ENCODE measurements at places on chromosomes 3 and 15.

GRCh38 chr3:165920984-165921383, 83.8 kb upstream of the BCHE start:
- DNase-seq, result no peak

DNA sequence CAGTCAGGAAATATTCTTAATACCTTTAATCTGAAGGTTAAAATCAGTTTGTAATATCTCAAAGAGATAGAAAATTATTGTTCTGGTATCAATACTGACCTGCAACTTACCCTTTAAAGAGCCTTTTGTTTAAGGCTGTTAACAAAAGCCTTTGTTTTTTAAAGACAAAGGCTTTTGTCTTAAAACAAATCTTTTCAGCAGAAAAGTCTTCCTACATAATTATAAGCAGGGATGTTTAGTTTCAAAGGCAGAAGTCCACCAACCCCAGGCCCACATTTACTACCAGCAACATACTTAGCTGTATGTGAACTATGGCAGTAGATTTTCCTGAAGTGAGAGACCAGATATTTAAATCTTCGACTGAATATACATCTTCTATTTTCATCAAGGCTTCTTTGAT, 36.2 kb downstream of the SLC30A4 start:
- DNase-seq, result no peak

DNA sequence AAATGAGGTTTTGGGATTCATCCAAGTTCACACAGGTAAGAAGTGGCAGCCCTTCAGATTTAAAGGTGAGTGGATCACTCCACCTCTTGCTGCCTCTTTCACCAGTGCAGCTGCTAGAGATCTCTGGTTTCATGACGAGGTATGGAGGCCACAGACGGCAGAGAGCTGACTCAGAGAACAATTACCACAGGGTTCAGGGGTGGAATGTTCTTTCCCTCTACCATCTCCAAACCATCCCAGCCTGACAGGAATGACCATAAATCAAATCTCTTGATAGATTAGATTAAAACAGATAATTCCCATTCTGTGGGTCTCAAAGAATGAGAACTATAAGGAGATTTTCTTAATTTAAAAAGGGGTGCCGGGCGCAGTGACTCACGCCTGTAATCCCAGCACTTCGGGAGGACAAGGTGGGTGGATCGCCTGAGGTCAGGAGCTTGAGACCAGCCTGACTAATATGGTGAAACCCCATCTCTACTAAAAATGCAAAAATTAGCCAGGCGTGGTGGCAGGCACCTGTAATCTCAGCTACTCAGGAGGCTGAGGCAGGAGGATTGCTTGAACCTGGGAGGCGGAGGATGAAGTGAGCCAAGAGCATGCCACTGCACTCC, 174.2 kb upstream of the ATP11B start:
- DNase-seq, result no peak

- no peak for DNase-seq
These were observed 31.7 kb downstream of the PLSCR4 start for GRCh38 chr3:146218880-146219866.

DNA sequence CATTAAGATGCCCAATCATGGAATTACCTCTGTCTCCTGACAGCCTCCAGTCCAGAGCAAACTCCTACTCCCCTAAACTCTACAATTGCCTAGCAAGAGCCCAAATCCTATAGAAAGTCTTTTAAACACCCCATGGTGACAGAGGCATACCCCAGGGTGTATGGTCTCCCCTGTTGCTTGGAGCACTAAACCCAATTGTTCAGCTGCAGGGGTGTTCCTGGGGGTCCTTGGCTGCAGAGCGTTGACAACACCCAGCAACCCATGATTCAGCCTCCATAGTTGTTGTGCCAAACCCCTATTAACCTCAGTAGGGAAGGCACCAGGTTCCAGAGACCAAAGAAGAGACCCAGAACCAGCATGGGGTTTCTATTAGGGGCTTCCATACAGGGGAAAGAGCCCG, 41.8 kb upstream of the NEDD4 start:
- no peak for DNase-seq

GRCh38 chr3:187130346-187131066, 8.8 kb downstream of the RPL39L start:
- no peak for DNase-seq

- no peak for DNase-seq
These were observed 46.3 kb downstream of the LSM3 start for GRCh38 chr3:14224895-14225294.
